ENCODE measurements at places on chromosomes 5 and 9. TPM values are rescaled to one million over a fixed set of nuclear protein-coding genes. Genes with fewer than 3 reads are reported as not detected.

DNA sequence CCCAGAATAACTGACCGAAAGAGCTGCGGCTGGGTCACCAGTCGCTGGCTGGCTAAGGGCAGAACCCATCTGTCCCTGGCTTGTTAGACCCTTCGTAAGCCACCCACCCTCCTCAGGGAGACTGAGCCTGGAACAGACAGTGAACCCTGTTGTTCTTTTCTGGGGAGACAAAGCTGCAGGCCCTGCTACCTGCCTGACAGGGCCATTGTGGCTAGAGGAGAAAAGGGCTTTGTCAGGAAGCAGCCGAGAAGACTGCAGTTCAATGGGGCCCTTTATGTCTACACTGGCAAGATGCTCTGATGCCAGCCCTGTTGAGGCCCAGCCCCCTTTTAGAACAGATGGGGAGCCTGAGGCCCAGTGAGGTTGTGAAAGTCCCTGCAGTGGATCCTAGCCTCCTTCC is 3.7 kb upstream of the NIPAL4 start:
- DNase-seq: no peak

- no peak for DNase-seq
These were observed 138.9 kb upstream of the SGCD start for GRCh38 chr5:156188016-156188415.

- DNase-seq: no peak
These were observed 75.4 kb downstream of the OSMR start for GRCh38 chr5:38921174-38921573.

DNA sequence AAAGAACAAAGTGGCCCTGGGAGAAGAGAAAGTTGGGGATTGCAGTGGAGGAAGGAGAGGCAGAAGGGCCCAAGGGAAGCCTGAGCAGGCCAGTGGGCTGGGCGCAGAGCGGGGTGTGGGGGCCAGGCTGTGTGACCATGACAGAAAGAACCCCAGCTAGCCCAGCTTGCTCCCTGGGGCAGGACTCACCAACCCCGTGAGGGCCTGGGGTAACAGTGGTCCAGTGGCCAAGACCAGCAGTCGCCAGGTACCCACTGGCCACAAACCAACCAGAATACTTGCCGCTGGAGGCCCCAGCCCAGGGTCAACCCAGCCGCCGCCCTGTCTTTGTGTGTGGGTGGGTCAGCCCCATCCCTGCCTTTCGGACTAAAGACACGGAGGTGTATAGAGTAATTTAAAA is 146.5 kb downstream of the CACNA1B start:
- DNase-seq: no peak

GRCh38 chr9:74369844-74370243 is 127.3 kb upstream of the RORB start:
- no peak for DNase-seq

DNA sequence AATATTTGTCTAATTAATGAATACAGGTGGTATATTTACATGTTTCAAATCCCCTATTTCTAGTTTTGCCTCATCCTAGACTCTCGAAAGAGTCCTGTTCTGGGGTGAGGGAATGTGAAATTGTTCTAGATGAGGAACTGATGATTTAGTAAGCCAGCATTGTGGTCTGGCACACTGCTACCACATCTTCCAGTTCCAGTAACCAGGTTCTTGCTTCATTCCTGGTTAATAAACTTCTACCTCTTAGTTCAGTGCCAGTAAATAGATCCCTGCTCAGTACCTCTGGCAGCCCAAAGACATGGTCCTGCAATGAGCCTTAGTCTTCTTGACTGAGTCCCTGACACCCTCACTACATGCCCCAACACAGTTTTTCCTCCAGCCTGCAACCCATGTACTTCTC is 207.7 kb downstream of the SREK1 start:
- DNase-seq: no peak

GRCh38 chr5:148619484-148619883 is 34.8 kb downstream of the HTR4 start:
- no peak for DNase-seq

DNA sequence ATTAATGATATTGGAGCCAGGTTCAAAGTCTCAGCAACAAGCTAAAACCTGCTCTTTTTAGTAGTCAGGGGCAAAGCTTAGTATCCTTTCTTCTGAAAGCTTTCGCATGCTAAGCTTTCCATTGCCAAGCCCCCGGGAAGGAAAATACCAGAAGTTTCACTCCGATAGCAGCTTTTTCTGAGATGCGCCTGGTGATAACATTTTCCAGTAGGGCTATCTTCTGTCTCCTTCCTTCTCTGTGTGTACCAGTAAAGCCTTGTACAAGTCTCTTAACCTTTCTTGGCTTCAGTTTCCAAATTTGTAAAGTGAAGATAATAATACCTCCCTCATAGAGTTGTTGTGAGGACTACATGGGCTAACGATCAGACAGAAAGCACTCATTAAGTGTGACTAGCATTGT is 36.7 kb downstream of the DOCK8 start:
- no peak for DNase-seq

The EIF4E1B gene
- not detected for total RNA-seq

The DBH gene
- 0.78 TPM for total RNA-seq

GRCh38 chr5:156414391-156414790 is 87.4 kb downstream of the SGCD start:
- no peak for DNase-seq

The FST gene
- total RNA-seq: 0.86 TPM

- no peak for DNase-seq
These were observed 216.5 kb upstream of the NR4A3 start for GRCh38 chr9:99605016-99605743.

The ABHD17B gene
- total RNA-seq: 21.6 TPM

GRCh38 chr5:79692596-79692995 is 3.0 kb downstream of the CMYA5 start:
- DNase-seq: no peak

GRCh38 chr5:145991044-145991575 is 54.7 kb downstream of the SH3RF2 start:
- DNase-seq: no peak

- DNase-seq: no peak
These were observed 240.2 kb downstream of the ARHGAP26 start for GRCh38 chr5:143010351-143010750.

The CDH12 gene
- total RNA-seq: not detected

The CDO1 gene
- not detected for total RNA-seq

The PDE8B gene
- 0.15 TPM for total RNA-seq

The LCN2 gene
- total RNA-seq: not detected

DNA sequence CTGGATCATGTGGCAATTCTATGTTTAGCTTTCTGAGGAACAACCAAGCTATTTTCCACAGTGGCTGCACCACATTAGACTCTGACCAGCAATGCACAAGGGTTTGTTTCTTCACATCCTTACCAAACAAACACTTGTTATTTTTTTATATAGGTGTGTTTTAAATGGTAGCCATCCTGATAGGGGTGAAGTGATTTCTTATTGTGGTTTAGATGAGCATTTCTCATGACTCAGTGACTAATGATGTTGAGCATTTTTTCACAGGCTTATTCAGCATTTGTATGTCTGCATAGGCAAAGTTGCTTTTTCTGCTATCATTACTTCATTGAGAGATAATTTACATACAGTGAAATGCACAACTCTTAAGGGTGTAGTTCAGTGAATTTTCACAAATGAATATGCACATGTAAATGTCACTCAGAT is 36.0 kb downstream of the ANKRD33B start:
- no peak for DNase-seq

- DNase-seq: no peak
These were observed 1.5 kb downstream of the ST6GALNAC4 start for GRCh38 chr9:127915325-127915752.

DNA sequence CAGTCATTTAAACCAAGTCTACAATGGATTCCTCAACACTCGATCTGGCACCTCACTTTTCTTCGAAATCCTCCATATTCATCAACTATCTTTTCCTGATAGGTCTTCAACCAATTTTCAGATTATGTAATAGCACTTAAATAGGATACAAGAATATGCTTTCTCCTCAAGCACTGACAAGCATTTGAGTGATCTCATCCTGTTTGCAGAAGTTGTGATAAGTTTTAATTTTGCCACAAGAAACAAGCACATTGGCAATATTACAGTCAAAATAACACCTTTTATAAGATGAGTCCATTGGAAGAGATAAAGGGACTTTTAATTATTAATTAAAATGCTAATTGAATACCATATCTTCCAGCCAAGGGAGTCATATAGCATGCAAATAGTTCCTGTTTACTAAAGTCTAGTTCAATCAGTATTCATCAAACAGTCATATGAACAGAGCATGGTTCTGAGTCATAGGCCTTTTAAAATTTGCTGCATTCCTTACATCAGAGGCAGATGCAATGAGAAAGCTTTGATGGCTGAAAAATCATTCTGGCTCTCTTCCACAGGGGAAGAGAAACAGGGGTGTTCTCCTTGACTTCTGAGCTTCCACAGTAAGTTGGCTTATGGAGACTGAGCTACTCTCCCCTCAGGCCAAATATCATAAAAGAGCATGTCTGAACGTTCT is 32.7 kb upstream of the ZCCHC9 start:
- DNase-seq: no peak

GRCh38 chr9:76353280-76353679 is 40.9 kb downstream of the RFK start:
- DNase-seq: no peak

- DNase-seq: no peak
These were observed 17.2 kb upstream of the SPOCK1 start for GRCh38 chr5:137516251-137516797.

Measured in T-cell (primary cell).